ENCODE measurements at places on chromosomes 1 and 21. TPM values are rescaled to one million over a fixed set of nuclear protein-coding genes. Genes with fewer than 3 reads are reported as not detected.

TCP10L gene
- total RNA-seq = 5.8 TPM

SPRR1A gene
- not detected for total RNA-seq

MROH9 gene
- total RNA-seq = not detected

FMO5 gene
- total RNA-seq = 121 TPM

SPRR5 gene
- not detected for total RNA-seq

DNA sequence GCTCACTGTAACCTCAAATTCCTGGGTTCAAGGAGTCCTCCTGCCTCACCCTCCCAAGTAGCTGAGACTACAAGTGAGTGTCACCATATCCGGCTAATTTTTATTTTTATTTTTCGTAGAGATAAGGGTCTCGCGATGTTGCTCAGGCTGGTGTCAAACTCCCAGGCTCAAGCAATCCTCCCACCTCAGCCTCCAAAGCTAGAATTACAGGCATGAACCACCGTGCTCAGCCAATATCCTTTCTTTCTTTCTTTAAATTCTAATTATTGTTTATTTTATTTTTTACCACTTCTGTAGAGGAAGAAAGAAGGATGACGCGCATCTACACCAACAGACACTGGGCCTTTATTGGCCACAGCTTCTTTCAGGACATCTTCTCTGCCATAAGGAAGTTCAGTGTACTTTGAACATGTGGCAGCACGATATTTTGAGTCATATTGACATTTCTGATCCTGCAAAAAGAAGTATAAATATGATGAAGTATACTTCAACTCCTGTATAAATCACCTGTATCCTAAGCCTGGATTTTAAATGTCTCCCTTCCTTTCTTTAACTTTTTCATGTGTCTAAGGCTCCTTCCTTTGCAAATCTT is 15.8 kb downstream of the CTSS start:
- H3K4me3 ChIP-seq = no peak overlapping the region
- H3K27ac ChIP-seq = no peak overlapping the region
- no peaks in the 10 kb centered on the region for H3K4me1 ChIP-seq
- H3K36me3 ChIP-seq = no peaks in the 10 kb centered on the region

- no peak overlapping the region for H3K27ac ChIP-seq
- DNase-seq = no peak
- no peaks in the 10 kb centered on the region for H3K36me3 ChIP-seq
- no peak overlapping the region for H3K4me3 ChIP-seq
- no peaks in the 10 kb centered on the region for H3K27me3 ChIP-seq
Measured at GRCh38 chr1:118204105-118204504, 19.1 kb upstream of the SPAG17 start.

GRCh38 chr21:35178827-35179226 is 129.7 kb upstream of the RUNX1 start:
- no peak overlapping the region for H3K4me3 ChIP-seq
- no peaks in the 10 kb centered on the region for H3K27me3 ChIP-seq
- no peaks in the 10 kb centered on the region for H3K4me1 ChIP-seq
- no peaks in the 10 kb centered on the region for H3K36me3 ChIP-seq
- H3K27ac ChIP-seq = no peak overlapping the region
- DNase-seq = no peak

GRCh38 chr1:37705399-37705798 is 13.1 kb downstream of the CDCA8 start:
- H3K4me3 ChIP-seq = no peak overlapping the region
- no peaks in the 10 kb centered on the region for H3K4me1 ChIP-seq
- no peak overlapping the region for H3K27ac ChIP-seq
- H3K27me3 ChIP-seq = no peaks in the 10 kb centered on the region
- no peaks in the 10 kb centered on the region for H3K36me3 ChIP-seq

DNA sequence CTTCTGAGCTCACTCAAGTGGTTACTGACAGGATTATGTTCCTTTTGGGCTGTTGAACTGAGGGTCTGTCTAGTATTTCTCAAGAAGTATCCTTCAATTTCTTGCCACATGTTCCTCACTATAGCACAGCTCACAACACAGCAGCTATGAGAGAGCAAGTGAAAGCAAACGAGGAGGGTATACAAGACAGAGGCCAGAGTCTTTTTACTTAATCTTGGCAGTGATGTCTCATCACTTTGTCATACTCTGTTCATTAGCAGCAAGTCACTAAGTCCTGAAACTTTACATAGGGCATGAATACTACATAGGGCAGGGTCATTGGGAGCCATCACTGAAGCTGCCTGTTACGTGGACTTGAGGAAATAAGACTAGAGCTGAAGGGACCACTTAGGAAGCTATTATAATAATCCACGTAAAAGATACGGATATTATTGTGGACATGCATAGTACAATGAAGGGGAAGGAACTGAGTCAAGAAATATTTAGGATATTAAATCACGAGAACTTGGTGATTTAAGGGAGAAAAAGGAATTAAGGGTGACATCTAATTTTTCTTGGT is 63.7 kb downstream of the SLC30A7 start:
- no peaks in the 10 kb centered on the region for H3K4me1 ChIP-seq
- DNase-seq = no peak
- no peak overlapping the region for H3K27ac ChIP-seq
- peaks cover 5% of the 10 kb centered on the region for H3K36me3 ChIP-seq
- H3K4me3 ChIP-seq = no peak overlapping the region
